HFFc6 (cell line): ENCODE measurements at places on chromosomes 5 and 9. TPM values are rescaled to one million over a fixed set of nuclear protein-coding genes. Genes with fewer than 3 reads are reported as not detected.

DNA sequence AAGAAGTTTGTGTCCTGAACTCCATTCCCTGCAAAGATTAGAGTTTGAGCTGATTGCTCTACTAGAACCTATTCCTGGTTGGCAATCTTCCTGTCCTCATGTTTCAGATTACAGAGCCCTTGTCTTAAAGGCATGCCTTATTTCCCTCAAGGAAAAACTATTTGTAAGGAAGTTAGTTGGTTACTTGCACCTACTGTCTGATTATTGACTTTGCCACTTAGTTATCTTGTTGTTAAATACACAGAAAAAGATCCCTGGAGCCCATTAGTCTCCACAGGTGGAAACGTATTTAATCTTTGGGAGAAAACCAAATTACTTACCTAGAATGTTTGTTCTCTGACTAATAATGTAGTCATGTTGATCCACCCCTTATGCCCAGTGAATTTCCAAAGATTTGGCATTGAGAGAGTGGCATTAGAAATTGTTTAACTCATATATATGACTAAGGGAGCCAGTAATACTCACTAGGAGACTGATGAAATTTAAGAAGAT, 132.3 kb upstream of the ELL2 start:
- DNase-seq: peak; percentile 9

Gene CAMK2A
- 0.18 to 0.42 TPM (median 0.37 TPM) in 3 replicates for total RNA-seq

DNA sequence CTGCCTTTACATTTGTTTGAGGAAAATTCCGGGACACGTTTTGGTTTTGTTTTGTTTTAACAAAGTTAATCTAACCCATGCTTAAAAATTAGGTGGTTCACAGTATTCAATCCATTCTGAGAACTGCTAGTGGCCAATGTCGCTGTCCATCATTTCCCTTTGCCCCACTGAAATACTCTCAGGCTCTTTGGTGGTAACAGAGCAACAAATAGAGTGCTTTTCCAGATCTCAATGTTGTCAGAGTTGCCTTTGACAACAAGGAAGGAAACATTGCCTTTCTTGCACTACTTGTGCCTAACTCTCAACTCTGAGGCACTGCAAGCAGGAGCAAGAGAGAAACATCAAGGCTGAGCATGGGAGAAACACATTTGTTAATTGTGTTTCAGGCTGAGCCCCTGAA, 154.0 kb downstream of the MCTP1 start:
- DNase-seq: peak; percentile 19

DNA sequence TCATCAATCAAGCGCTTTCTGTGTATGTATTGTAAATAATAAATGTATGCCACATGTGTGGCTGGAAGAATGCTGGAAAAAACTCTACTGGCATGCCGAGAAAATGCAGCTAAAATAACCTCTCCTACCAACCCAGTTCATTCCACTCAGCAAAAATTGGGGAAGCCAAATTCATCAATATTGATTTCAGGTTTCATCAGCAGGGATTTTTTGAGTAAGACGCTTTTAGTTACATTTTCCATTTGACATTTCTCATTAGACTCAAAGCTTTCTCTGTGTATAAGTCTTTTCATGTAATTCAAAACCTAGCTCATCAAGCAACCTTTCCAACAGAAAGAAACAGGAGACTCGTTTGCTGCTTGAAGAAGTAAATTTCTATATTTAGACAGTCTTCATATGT, 338.1 kb downstream of the DMRT2 start:
- no peak for DNase-seq

Gene MEIKIN
- total RNA-seq: not detected in 2 replicates

DNA sequence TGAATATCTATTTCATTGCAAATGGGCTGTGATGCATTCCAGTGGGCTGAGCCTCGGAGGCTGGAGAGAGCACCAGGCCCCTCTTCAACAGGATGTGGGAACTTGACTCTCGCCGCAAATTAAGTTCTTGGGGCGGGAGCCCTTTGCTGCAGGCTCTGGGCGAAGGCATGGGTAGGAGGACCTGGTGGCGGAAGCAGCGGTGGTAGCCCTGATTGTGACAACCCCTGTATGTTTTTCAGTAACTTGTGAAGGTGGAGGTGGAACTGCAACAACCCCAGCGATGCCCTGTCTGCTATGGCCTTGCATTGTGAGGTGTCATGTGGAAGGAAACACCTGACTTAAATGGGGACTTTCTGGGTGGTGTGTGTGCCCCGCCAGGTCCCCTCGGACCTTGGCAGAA, 9.4 kb downstream of the FYB1 start:
- DNase-seq: no peak

- DNase-seq: no peak
These were observed 3.8 kb upstream of the NPDC1 start for GRCh38 chr9:137049544-137050449.

Gene INSL4
- total RNA-seq: not detected in 3 replicates

Gene INSYN2B
- total RNA-seq: 15.0 to 16.6 TPM (median 15.5 TPM) in 3 replicates

GRCh38 chr5:78592735-78593386, 55.7 kb downstream of the LHFPL2 start:
- no peak for DNase-seq

Gene ADGRV1
- not detected in 3 replicates for total RNA-seq

GRCh38 chr9:72579190-72579589, 57.8 kb downstream of the TMC1 start:
- peak; percentile 67 for DNase-seq

GRCh38 chr9:120928483-120929228, 2.1 kb upstream of the TRAF1 start:
- no peak for DNase-seq

Gene GFI1B
- not detected in 3 replicates for total RNA-seq

DNA sequence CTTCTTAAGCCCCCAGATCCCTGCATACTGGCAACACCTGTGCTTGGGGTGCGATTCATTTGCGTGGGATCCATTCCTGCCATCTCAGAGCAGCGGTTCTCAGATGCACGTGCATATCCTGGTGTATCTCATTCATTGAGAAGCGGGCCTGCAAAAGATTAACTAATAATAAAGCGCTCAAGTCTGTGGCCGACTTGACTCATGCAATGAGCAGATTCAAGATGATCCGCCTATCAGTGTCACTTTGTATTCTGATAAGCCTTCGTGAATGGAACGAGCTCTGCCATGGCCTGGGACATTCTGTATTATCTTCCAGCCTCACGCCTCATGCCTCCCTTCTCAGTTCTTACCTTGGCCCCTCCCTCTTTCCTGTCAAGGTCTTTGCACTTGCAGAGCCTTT, 22.3 kb downstream of the C1QTNF2 start:
- DNase-seq: no peak

GRCh38 chr9:88998503-88998902, 7.2 kb downstream of the S1PR3 start:
- DNase-seq: no peak

GRCh38 chr5:181168595-181169118, 21.3 kb downstream of the OR2V2 start:
- DNase-seq: no peak

DNA sequence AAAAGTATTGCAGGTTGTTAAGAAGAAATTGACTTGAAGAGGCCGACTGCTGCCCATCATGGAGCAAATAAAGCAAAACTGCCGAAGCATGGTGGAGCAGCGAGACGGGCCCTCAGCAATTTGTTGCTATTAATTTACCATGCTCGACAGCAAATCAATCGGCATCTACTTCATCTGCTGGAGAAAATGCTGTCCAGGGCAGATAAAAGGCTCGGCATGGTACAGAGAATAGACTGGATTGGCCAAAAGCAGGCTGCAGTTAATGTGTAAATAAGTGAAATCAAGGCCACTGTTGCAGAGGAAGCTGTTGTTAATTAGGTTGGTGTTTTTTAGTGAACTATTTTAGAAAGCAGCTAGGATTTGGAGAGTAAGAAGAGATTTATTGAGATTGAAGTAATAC, 8.3 kb downstream of the TLE4 start:
- no peak for DNase-seq

DNA sequence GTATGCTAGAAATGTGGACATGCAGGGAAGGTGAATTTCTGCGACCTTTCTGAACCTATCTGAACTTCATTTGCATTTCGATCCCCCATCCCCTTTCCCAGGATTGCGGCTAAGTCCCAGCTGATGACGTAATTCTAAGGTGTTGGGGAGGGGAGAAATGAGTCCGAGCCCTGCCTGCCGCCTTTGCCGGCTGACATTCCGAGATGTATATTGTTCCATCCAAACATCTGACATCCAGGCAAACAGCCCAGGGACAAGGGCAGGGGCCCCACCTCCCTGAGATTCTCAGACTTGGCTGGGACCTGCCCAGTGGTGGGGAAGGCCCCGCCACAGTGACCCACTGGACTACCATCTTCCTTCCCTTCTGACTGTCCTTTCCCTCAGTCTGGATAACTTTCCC, 494.6 kb downstream of the ENC1 start:
- DNase-seq: no peak

Gene LCN9
- total RNA-seq: not detected in 3 replicates

Gene EDIL3
- 2.3 and 46.2 TPM in 2 replicates for total RNA-seq

Gene PLPP6
- total RNA-seq: 5.4 to 7.5 TPM (median 5.8 TPM) in 3 replicates

GRCh38 chr9:36843964-36844363, 190.1 kb downstream of the PAX5 start:
- DNase-seq: no peak

DNA sequence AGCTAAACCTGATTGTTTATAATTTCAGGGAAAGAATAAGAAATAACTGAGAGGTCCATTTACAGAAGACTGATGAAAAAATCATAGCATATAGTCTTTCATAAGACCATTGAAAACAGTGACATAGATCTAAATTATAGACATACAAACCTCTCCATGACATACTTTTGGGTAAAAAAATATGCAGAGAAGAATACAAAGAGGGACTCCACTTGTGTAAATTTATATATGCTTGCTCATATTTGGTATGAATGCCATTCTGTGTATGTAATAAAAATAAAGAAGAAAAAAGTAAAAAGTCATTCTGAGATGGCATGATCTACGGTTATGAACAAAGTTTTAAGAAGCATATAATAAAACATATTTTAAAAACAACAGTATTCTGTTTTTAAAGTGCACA, 310.7 kb downstream of the ASTN2 start:
- no peak for DNase-seq

- DNase-seq: no peak
These were observed 58.4 kb downstream of the PCSK1 start for GRCh38 chr5:96374653-96375052.

DNA sequence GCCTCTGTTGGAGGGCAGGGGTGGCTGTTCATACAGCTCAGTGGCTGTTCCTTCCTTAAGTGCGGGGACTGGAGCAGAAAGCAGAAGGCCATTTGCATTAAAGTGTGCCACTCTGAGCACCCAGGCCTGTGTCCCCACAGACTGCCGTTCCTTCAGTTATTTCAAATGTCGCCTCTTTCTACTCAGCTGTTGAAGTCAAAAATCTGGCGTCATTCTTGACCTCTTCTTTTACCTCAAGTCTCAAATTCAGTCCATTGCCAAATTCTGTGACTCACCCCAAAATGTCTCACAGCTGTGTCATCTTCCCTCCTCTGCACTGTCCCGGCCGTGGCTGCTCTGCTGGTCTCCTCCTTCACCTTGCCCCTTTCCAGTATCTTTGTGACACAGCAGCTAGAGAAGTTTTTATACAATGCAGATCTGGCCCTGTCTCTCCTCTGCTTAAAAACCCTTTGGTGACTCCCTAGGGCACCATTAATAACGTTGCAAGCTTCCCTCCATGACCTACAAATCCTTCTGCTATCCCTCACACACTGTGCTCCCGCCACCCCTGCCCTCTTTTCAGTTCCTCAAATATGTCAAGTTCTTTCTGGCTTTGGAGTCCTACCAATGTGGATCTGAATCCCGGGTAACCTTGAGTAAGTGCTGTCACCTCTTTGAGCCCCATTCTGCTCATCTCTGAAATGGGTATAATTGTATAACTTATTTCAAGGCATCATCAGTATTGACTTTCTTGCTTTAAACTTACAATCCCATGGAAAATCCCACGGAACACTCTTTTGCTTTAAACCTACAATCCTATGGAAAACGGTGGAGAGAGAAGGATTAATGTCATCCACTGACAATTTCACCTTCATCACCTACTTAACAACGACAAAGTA, 98.3 kb upstream of the BOD1 start:
- peak; percentile 91 for DNase-seq

DNA sequence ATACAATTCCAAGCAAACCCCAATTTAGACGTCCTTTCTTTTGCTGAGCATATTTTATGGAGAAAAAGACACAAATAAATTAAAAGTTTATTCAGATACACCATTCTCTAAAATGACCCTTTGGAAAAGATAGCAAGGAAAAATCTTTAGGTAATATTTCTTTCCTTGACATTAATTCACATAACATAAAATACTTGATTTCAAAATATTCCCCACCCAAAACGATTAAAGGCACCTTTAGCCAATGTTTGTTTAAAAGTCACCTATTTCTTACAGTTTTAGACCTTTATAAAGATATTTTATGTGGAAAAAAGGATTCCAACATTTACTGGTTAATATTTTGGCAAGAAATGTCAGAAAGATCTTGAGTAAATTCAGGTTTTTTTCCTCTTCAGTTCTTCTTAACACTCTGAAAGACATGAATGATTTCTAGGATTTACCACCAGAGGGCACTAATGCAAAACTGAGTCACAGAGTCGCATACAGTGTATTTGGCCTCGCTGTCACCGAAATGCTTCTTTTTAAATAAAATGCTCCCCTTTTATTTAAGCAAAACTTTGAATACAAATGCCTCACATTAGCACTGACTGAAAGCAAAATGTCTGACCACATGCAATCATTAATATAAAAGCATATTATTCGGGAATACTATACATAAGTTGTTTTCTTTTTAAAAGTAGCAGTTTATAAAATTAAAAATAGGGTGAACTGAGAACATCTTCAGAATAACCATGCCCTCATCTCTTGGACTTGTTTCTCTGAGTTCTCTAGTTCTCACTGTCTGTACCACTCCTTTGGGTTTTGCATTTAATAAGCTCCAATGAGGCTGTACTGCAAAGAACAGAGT, 122.5 kb downstream of the SLC1A3 start:
- DNase-seq: peak; percentile 67

Gene RNF183
- not detected in 3 replicates for total RNA-seq

Gene CDH9
- not detected in 3 replicates for total RNA-seq

DNA sequence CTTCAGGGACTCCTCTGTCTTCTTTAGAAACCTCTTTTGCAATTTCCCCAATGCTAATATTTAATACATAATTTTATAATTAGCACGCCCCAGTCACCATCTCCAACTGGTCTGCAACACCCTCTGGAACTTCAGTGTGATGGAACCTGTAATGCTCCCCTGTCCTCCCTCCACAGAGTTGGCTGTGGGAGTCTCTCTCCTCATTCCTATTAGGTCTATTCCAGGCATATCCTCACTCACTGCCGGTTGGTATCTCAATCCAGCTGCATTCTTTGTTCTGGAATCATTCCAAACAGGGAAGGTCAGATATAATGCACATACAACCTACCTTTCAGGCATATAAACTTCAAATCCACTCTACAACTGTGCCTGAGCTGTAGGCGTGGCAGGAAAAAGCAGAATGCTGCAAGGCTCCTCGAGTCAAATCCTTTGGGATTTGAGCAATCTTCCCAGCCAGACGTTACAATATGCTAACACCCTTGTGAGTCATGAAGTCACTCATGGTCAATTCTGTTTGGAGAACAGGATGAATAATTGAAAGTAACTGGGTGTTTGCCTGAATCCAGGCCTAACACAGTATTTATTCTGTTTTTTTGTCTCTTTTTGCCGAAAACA, 293.8 kb downstream of the CWC27 start:
- peak; percentile 73 for DNase-seq

- no peak for DNase-seq
These were observed 37.7 kb upstream of the NEURL1B start for GRCh38 chr5:172603251-172603806.
